Right ventricle myocardium superior (tissue), 1 donor: ENCODE measurements at places on chromosomes 4 and X. TPM values are rescaled to one million over a fixed set of nuclear protein-coding genes. Genes with fewer than 3 reads are reported as not detected.

GRCh38 chr4:149176039-149176438 is 639.6 kb downstream of the IQCM start:
- no peak for DNase-seq

DNA sequence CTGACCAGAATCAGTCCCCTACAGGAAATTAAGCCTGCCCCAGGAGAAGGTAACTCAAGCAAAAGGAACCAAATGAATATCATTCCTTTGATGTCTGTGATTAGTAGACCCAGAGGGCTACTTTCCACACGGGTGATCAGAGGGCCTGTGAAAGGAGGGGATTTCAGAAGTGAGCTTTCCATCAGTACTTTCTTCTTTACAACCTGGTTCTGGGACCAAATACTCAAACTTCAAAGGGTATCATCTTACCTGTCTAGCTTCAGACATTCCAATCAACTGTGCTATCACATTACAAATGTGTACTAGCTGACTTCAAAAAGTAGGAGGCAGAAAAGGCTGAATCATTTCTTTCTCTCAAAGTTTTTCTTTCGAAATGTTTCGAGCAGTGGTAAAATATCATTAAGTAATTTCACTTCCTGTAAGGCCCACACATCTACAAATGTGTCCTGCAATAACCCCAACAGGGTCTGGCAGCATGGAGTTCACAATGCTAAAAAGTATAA is 23.9 kb downstream of the ACSL4 start:
- DNase-seq, result no peak

DNA sequence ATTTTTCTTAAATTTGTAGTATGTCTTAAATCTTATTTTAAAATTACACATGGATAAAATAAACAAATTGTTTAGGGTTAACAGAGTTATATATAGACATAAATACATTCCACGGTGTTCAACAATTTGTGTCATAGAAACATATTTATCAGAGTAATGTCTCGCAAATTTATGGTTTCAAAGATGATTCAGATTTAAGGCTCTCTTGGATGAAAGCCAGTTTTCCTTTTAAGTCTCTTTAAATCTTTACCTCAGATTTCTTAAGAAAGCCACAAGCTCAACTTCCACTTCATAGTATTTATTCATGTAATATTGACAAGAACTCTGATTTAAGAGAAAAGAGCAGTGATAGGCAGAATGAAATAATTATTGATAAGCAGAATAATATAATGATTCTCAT is 1254.8 kb upstream of the ADGRL3 start:
- DNase-seq, result no peak

DNA sequence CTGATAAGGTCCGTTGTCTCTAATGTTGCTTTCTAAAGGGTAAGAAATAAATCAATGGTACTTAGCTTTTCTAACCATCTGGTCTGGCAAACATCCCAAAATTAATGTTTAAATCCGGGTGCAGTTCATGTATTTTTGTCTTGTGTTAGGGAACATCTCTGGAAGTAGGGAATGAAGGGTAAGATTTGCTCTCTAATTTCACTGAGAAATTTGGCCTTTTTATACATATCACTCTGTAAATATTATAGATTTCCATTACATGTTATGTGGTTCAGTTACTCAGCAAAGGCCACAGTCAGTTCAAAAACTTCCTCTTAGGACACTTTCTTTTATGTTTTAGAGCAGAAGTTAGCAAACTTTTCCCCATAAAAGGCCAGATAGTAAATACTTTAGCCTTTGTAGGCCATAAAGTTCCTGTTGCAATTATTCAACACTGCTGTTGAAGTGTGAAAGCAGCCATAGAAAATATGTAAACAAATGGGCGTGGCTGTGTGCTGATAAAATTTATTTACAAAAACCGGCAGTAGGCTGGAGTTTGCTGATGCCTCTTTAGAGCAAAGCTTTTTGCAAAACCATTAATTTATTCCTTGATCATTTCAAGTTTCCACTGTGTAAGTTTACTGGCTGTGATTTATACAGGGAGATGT is 218.1 kb downstream of the ANTXR2 start:
- DNase-seq, result no peak

DNA sequence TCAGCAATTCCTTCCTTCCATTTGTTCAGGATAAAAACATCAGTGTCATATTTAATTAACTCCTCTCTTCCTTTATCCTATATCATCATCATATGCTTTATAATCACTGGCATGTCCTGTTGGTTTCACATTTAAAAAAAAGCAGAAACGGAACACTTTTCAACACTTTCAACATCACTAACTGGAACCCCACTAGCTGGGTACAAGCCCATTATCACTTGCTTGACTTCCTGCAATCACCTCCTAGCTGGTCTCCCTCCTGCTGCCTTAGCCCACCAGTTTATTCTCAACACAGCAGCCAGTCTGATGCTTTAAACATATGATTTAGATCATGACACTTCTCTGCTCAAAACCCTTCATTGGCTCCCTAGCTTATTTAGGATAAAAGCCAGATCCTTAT is 116.4 kb upstream of the LSM6 start:
- no peak for DNase-seq

KIAA1210 gene
- not detected for total RNA-seq

GRCh38 chr4:10173037-10173753 is 56.6 kb upstream of the WDR1 start:
- no peak for DNase-seq

- no peak for DNase-seq
Observed at GRCh38 chr4:107570952-107571351, 149.1 kb downstream of the PAPSS1 start.

CHIC1 gene
- 11.2 TPM for total RNA-seq

DNA sequence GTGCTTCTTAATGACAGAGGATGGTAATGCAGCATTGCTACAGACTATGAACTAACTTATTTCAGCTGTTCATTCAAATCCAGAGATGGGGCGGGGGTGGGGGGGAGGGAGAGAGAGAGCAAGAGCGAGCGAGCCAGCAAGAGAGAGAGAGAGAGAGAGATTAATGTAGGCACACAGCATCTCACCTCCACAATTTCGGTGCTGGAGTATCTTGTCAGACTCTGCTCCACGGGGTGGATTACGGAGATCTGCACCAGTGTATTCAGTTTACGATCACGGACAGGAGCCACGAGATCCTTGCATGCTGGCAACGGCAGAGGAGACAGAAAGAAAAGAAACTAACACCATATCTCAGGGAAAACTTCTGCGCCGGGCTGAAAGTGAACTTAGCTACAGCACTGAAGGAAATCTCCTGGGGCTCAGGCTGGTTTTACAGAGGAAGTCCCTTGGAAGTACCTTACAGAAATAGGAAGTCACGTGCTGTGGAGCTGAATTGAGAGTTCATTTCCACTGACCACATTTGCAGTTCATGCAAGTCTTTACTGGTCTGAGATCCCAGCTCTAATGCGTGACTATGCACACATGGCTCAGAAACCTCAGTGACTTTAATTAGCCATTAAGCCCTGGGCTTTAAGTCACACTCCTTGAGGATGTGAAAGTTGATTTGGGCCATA is 440.9 kb downstream of the INPP4B start:
- peak; percentile 44 for DNase-seq

DNA sequence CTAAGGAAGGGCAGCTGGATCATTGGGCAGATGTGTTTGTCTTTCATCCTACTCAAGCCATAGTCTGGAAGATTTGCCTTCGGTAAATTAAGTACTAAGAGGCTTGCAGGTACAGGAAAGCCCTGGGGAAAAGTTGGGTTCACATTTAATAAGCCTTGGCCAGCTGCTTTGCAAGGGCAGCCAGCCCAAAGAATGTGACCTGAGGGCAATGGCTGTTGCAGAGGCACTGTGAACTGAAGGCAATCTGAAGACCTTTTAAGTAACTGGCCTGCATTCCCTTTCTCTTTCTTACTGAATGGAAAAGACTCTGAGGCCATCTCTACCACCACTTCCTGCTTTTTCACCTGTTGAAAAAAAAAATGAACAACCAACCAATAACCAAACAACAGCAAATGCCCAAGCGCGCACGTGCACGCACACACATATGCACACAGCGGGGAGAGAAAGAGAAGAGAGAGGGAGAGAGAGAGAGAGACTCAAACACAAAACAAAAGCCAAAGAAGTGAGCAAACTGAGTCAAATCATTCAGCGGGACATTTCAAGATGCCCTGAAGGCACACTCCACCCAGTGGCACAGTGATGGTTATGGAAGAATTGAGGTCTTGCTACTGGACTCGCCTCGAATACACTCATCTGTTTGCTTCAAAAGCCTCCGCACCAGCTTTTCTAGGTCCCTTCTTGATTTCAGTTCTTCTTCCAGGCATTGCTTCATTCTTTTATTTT is 19.6 kb downstream of the CD40LG start:
- DNase-seq, result no peak

BTC gene
- total RNA-seq, result not detected

- DNase-seq, result no peak
Observed at GRCh38 chrX:46876901-46877300, 35.3 kb upstream of the JADE3 start.
